ENCODE measurements at places on chromosomes 7 and 10. TPM values are rescaled to one million over a fixed set of nuclear protein-coding genes. Genes with fewer than 3 reads are reported as not detected.

DNA sequence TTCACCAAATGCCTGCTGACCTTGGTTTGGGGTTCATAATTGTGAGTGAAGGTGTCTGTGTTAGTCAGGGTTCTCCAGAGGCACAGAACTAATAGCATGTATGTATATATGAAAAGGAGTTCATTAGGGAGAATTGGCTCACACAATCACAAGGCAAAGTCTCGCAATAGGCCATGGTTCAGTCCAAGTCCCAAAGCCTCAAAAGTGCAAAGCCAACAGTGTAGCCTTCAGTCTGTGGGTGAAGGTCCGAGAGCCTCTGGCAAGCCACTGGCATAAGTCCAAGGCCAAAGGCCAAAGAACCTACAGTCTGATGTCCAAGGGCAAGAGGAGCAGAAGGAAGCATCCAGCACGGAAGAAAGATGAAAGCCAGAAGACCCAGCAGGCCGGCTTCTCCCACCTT lies 257.6 kb upstream of the SHH start:
- no peak for DNase-seq

MYL10 gene
- total RNA-seq = not detected

DNA sequence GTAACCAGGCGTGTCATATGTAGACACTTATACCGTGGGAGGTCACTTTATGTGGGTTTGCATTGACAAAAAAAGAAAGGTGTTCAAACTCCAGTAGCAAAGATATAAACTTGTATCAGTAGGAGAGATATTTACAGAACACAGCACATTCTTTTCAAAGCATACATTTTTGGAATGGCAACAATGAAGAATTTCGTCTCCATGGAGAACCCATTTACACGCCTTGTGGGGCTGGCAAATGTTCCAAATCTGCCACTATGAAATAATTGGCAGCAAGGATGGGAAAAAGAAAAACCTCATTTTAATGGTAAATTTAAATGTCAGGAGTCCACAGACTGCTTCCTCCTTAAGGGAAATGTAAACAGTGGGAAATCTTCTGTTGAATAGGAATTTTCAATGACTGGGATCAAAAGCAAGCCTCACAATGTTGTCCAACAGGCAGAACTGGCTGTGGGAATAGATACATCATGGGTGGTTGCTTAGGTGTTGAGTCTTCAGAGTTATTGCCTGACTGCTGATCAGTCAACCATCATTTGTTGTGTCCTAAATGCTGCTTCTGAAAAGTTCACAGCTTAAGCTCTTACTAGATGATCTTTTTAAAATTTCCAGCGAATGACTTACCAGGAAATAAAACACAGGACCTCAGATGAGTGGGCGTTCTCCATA lies 256.6 kb upstream of the SEMA3C start:
- no peak for DNase-seq

- no peak for DNase-seq
Observed at GRCh38 chr10:36765782-36766414, 359.5 kb upstream of the ANKRD30A start.

AGBL3 gene
- 2.6 TPM for total RNA-seq

DNA sequence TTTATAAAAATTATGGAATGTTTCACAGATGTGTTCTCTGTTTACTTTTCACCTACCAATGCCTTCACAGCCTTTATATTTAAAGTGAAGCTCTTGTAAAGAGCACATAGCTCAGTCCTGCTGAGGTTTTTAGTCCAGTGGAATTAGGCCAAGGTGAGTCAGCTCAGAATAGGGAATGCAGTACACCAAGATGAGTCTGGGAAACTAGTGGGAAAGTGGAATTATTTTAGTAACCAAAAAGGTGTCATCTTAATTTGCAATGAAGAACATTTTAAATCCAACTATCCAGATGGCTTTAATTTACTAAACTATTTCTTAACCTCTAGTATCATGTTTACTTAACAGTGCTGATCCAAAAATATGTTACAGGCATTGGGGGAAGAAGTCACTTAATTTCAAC lies 236.3 kb upstream of the CTBP2 start:
- DNase-seq = no peak

UCN3 gene
- total RNA-seq = not detected

- DNase-seq = no peak
Observed at GRCh38 chr7:105487579-105488571, 34.2 kb downstream of the PUS7 start.

GNAI1 gene
- 18.7 TPM for total RNA-seq

UBTD1 gene
- total RNA-seq = 8.8 TPM

DNA sequence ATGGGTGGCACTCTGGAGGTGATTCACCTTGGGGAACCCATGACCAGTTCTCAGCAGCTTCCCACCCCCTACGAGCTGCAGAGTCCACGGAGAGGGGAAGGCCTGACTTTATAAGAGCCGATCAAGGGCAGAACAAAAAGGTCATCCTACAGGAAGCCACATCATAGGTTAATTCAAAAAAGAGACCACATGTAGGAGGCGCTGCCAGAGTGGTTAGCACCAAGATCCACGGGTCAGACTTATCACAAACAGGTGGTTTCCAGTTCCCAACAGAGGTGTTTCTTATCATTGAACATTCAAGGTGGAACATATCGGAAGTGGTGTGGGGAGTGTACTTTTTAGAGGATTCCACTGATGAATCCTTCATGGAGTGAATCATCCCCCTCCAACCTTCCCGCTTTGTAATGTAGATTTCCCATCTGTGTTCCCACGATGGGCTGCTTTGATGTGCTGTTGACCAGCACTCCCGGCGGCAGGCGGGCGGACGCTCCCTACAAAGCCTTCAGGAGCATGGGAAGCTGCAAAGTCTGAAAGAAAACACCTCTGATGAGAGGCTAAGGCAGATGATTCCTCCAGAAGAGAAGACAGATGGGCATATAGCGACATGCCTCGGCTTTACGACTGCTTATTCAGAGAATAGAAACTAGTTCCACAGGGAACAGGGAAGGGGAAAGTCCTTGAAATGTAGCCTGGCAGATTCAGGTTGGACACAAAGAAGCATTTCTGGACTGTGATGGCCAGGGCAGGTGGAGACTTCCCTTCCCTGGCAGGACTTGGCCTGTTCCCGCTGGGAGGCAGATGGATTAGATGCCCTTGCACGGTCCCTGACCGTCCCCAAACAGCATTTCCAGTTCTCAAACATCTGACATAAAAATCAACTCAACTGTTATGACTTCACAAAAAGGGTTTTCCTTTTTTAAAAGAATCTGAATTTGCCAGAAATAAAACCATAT lies 66.5 kb downstream of the AFAP1L2 start:
- no peak for DNase-seq

DNA sequence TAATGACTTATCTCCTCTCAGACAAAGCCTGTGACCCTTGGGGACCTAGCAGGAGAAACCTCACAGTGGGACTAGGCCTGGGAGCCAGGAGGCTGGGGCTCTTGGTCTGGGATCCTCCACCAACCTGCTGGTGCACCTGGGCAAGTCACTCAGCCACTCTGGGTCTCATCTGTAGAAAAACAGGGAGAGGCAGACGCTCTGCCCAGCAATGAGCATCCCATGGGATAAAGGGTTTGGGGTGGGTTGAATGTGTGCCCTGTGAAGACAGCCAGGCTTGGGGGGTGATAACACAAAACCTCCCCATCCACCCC lies 81.6 kb downstream of the ZMIZ1 start:
- DNase-seq = no peak

GRCh38 chr10:7407368-7408290 lies 3.2 kb downstream of the SFMBT2 start:
- DNase-seq = peak; percentile 63

- DNase-seq = no peak
Observed at GRCh38 chr7:3289996-3290395, 11.1 kb upstream of the SDK1 start.

GRCh38 chr7:152383341-152384234 lies 52.2 kb downstream of the KMT2C start:
- no peak for DNase-seq

DNA sequence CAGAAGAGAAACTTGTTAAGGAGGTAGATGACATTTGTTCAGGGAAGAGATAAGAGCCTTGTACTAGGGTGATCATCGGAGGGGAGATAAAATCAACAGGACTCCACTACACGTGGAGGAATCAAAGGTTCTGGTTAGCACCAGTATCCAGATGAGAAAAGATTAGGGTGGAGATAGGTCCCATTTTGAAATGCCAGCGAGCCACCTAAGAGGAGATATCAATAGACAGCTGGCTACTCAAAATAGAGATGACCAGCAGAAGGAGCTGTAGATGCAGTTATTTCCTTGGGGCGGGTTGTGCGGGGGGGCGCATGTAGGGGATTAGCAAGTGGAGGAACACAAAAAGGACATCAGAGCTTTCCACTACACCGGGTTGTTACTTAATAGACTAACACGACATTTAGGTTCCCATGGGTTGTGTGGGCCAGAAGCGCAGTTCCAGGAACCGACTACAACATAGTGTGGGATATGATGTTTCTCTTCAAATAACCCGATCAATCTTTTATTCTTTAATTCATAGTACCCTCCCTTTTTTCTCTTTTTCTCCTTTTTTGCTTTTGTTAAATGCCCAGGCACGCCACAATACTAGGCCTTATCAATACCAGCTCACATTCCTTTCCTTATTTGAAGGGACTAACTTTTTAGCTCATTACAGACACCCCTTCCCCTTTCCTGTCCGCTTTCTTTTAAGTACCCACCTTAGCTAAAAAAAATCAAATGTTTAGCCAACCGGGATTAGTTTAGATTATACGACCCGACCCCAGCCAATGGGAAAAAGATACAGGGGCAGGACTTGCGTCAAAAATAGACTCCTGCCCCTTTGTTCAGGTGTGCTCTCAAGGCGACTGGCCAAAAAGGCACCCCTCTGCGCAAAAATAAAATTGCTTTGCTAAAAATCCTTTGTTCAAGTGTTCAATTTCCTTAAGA lies 2.0 kb upstream of the KIF11 start:
- DNase-seq = no peak

- no peak for DNase-seq
Observed at GRCh38 chr10:98338896-98339295, 70.9 kb upstream of the LOXL4 start.

DNA sequence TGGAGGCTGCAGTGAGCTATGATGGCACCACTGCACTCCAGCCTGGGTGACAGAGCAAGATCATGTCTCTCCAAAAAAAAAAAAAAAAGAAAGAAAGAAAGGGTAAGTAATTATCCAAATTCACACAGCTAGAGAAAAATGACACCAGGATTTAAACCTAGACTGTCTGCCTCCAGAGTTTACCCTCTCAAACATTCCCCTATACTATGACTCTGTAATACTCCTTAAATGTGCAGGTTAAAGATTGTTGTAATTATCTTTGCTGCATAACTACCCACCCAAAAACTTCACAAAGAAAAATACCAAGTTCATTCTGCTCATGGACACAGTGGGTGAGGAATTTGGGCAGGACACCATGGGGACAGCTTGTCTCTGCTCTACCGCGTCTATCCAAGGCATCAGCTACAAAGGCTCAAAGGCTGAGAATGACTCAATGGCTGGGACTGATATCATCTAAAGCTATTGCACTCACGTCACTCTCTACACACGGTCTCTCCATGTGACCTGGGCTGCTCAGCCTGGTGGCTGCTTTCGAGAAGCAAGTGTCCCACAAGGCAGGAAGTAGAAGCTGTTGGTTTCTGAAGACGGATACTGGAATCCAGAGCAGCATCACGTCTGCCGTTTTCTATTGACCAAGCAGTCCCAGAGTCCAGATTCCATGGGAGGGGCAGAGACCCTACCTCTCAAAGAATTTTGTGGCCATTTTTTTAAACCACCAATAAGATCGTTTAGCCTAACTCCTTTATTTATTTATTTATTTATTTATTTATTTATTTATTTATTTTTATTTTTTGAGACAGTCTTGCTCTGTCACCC lies 185.7 kb upstream of the AUTS2 start:
- peak; percentile 27 for DNase-seq

- no peak for DNase-seq
Observed at GRCh38 chr10:69728335-69728870, 73.3 kb upstream of the COL13A1 start.

C10orf90 gene
- not detected for total RNA-seq

CABCOCO1 gene
- total RNA-seq = not detected

DNA sequence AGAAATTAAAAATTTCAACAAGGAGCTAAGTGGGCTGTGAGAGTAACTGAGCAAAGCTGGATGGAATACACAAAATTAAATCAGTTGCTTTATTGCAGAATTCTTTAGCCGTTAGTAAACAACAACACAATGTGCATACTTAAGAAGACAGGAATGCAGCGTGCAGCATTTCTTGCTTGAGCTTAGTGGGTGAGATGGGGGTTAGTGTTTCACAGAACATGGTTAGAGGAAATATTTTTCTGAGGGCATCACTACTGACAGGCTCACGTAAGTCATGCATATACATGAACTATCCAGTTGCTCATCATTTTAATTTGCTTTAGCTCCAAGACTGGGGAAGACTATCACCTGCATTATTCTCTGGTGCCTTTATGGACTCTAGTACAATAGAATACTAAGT lies 80.8 kb downstream of the CD36 start:
- no peak for DNase-seq

ECHDC3 gene
- total RNA-seq = 110 TPM

- DNase-seq = no peak
Observed at GRCh38 chr7:45919231-45919784, 1.8 kb downstream of the IGFBP3 start.

NUTM2B gene
- 0.29 TPM for total RNA-seq

UCMA gene
- not detected for total RNA-seq

GRCh38 chr7:117857718-117858117 lies 15.5 kb downstream of the CTTNBP2 start:
- no peak for DNase-seq

PLXDC2 gene
- total RNA-seq = 5.5 TPM

GRCh38 chr10:83515001-83515400 lies 624.3 kb upstream of the GHITM start:
- DNase-seq = no peak

JAZF1 gene
- total RNA-seq = 4.8 TPM

PIP gene
- total RNA-seq = not detected

DNA sequence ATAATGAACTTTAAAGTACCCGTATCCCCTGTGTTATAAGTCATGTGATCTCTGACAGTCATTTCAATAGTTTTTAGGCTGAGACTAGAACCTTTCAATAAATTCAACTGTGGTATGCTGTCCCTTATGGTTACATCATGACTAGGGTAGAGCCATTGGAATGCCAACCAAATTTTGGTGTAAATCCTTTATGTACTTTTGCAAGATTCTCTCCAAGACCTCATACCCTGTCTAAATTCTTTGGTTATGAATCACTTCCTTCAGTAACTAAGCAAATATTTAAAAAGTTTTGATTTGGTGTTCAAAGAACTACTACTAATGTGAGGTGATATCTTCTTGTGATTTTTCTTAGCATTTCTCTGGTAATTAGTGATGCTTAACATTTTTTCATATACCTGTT lies 20.8 kb upstream of the OR6B1 start:
- no peak for DNase-seq

ZNF212 gene
- 2.9 TPM for total RNA-seq

LIPJ gene
- 0.37 TPM for total RNA-seq

HOXA1 gene
- 0.19 TPM for total RNA-seq

GRCh38 chr10:77075926-77076325 lies 561.7 kb downstream of the KCNMA1 start:
- DNase-seq = no peak

GNAT3 gene
- not detected for total RNA-seq

ZNF716 gene
- total RNA-seq = not detected

All from right lobe of liver (tissue), 6 donors.